ENCODE measurements at places on chromosomes 7 and 10.

DNA sequence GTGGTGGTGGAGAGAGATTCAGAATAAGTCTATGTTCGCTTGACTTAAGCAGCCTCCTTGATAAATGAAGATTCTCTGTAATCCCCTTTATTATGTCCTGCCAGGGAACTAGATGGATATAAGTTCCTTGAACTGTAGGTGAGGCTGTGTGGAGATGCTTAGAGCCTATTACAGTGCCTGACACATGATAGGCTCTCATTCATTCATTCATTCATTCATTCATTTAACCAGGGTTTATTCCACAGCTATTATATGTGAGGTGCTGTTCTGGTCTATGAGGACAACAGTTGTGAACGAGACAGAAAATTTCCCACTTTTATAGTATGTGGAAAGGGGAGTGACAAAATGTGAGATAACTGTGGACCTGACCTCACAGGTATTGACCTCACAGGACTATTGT lies 105.6 kb downstream of the ARID5B start:
- peaks cover 23% of the 10 kb centered on the region for H3K36me3 ChIP-seq
- no peak for DNase-seq
- H3K4me1 ChIP-seq, result no peaks in the 10 kb centered on the region
- no peak overlapping the region for H3K4me3 ChIP-seq
- no peaks in the 10 kb centered on the region for H3K27me3 ChIP-seq

GRCh38 chr10:86372784-86373239 lies 6.2 kb upstream of the GRID1 start:
- H3K27ac ChIP-seq, result no peak overlapping the region
- no peaks in the 10 kb centered on the region for H3K36me3 ChIP-seq
- H3K27me3 ChIP-seq, result peaks cover 47% of the 10 kb centered on the region
- H3K4me1 ChIP-seq, result peaks cover 13% of the 10 kb centered on the region
- H3K4me3 ChIP-seq, result no peak overlapping the region
- no peak for DNase-seq

GRCh38 chr10:52908478-52908877 lies 135.9 kb upstream of the MBL2 start:
- no peaks in the 10 kb centered on the region for H3K27me3 ChIP-seq
- H3K27ac ChIP-seq, result no peak overlapping the region
- no peaks in the 10 kb centered on the region for H3K36me3 ChIP-seq
- no peak overlapping the region for H3K4me3 ChIP-seq
- no peak for DNase-seq

DNA sequence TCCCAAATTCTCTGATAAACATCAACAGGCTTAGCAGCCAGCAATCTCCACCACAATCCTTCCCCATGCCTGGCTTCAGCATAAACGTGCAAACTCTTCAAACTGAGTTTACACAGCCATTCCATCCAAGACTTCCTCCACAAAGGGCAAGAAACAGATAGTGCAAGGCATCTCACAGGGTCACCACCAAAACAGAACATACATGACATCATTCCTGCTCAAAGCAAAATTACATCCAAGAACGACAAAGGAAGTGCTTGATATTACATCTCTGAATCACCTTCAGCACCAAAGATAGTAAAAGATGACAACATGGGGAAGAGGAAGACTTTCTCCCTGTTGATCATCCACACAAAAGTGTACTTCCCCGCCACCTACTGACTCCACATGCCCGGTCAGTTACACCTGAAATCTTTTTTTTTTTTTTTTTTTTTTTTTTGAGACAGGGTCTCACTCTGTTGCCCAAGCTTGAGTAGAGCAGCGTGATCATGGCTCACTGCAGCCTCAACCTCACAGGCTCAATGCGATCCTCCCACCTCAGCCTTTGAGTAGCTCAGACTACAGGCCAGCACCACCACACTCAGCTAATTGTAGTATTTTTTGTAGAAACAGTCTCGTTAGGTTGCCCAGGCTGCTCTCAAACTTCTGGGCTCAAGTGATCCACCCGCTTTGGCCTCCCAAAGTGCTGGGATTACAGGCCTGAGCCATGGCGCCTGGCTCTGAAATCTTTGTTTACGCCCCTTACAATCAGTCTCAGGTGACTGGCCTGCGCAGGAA lies 127.5 kb downstream of the PARD3 start:
- DNase-seq, result no peak
- no peaks in the 10 kb centered on the region for H3K27me3 ChIP-seq
- H3K4me1 ChIP-seq, result no peaks in the 10 kb centered on the region
- H3K4me3 ChIP-seq, result no peak overlapping the region
- no peak overlapping the region for H3K27ac ChIP-seq
- no peaks in the 10 kb centered on the region for H3K36me3 ChIP-seq

- no peaks in the 10 kb centered on the region for H3K36me3 ChIP-seq
- no peak overlapping the region for H3K27ac ChIP-seq
- no peaks in the 10 kb centered on the region for H3K4me1 ChIP-seq
Measured at GRCh38 chr7:155584261-155584660, 37.9 kb upstream of the CNPY1 start.

DNA sequence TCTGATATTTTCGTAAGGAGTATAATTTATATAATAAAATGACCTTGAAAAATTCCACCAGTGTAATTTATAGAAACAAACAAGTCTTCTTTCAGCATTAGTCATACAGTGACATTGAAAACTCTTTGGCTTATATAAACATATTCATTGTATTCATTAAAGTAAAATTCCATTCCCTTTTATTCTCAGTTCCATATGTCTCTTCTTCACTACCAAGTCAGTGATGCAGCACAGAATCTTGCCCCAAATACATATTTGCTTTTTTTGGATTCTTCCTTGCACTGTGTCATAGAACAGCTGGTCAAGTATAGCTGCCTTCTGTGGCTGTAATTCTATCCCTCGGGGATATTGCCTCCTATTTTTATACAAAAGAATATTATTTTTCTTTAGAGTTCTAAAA lies 884.5 kb upstream of the POT1 start:
- no peak for DNase-seq
- H3K4me3 ChIP-seq, result no peak overlapping the region
- H3K27ac ChIP-seq, result no peak overlapping the region
- no peaks in the 10 kb centered on the region for H3K27me3 ChIP-seq
- no peaks in the 10 kb centered on the region for H3K4me1 ChIP-seq

DNA sequence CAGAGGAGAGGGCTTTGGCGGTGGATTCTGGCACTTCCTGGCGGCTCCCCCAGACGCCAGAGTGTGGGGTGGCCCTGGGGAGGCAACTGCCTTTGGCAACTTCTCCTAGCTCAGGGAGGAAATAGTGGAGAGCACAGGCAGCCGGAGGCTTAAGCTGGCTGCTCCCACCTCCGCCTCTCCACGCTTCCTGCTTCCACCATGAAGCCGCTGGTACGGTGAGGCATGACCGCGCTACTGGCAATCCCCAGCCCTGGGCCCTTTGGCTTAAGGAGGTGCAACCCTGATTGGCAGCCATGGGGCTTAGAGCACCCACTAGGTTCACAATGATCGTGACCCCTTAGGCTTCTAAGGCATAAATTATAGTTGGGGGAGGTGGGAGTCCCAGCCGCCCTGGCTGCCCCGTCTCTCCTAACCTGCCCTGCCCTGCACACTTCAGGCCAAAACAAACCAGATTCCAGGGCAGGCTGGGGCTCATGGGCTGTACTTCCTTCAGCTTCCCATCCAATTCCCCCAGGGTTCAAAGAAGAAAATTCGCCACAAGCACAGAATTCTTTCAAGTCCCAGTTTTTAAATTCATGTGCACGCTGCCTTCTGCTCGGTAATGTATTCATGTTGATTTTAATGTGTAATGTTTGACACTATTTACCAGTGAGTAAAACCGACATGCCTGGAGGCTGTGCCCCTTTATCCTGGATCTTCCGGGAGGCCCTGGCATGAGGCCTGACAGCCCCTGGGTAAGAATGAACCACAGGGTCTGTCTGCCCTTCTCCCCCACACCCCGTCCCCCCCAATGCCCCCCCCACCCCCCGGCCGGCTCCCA lies 90.7 kb upstream of the LRRC4 start:
- H3K27me3 ChIP-seq, result no peaks in the 10 kb centered on the region
- no peak overlapping the region for H3K4me3 ChIP-seq
- no peaks in the 10 kb centered on the region for H3K36me3 ChIP-seq
- H3K4me1 ChIP-seq, result peaks cover 2% of the 10 kb centered on the region
- no peak overlapping the region for H3K27ac ChIP-seq
- DNase-seq, result no peak

GRCh38 chr10:23951841-23952240 lies 257.1 kb upstream of the KIAA1217 start:
- H3K4me3 ChIP-seq, result no peak overlapping the region
- H3K4me1 ChIP-seq, result no peaks in the 10 kb centered on the region
- DNase-seq, result no peak
- H3K36me3 ChIP-seq, result no peaks in the 10 kb centered on the region
- no peak overlapping the region for H3K27ac ChIP-seq

DNA sequence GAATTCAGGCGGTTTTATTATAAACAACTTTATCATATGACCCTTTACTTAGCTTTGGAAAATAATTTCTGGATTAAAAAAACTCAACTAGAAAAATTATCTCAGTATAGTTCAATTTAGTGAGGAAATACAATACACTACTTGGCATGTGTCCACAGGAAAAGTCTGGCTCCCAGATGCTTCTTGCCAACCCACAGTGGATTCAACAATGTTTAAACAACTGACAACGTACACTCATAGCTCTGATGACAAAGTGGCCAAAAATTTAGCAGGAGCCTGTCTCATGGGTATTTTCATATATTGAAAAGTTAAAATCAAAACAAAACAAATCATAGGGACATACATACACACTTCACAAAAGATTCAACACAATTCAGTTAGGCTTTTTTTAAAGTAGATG lies 158.8 kb downstream of the SKAP2 start:
- no peaks in the 10 kb centered on the region for H3K36me3 ChIP-seq
- H3K27me3 ChIP-seq, result no peaks in the 10 kb centered on the region
- no peak overlapping the region for H3K27ac ChIP-seq
- H3K4me1 ChIP-seq, result no peaks in the 10 kb centered on the region
- DNase-seq, result no peak

GRCh38 chr7:110534241-110534931 lies 556.5 kb upstream of the LRRN3 start:
- no peaks in the 10 kb centered on the region for H3K4me1 ChIP-seq
- no peaks in the 10 kb centered on the region for H3K27me3 ChIP-seq
- no peak for DNase-seq
- H3K4me3 ChIP-seq, result no peak overlapping the region
- H3K36me3 ChIP-seq, result no peaks in the 10 kb centered on the region

- no peaks in the 10 kb centered on the region for H3K27me3 ChIP-seq
- no peaks in the 10 kb centered on the region for H3K4me1 ChIP-seq
- no peaks in the 10 kb centered on the region for H3K36me3 ChIP-seq
- H3K4me3 ChIP-seq, result no peak overlapping the region
Measured at GRCh38 chr10:60808036-60808435, 29.8 kb downstream of the CDK1 start.

DNA sequence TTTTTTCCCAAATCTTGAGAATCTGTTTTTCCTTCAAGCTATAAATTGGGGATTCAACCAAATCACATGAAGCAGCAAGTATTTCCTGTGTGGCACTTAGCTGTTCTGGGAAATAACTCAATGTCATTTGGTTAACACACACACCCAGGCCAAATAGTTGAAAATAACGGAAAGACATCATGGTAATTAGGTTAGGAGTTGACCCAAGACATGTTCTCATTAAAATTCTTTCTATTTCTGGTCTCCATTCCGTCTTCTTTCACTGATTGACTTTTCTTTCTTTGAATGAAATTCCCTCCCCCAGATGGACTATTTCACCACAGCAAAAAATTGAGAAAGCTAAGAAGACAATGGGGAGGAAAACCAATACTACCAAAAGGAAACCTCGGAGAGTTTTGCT lies 30.5 kb downstream of the NRP1 start:
- H3K27me3 ChIP-seq, result no peaks in the 10 kb centered on the region
- no peak overlapping the region for H3K4me3 ChIP-seq
- H3K27ac ChIP-seq, result no peak overlapping the region
- no peak for DNase-seq

GRCh38 chr10:44322137-44322536 lies 62.8 kb downstream of the CXCL12 start:
- no peak for DNase-seq
- no peak overlapping the region for H3K4me3 ChIP-seq
- H3K4me1 ChIP-seq, result no peaks in the 10 kb centered on the region
- H3K27me3 ChIP-seq, result no peaks in the 10 kb centered on the region
- H3K36me3 ChIP-seq, result no peaks in the 10 kb centered on the region

GRCh38 chr10:11344550-11344949 lies 266.9 kb downstream of the USP6NL start:
- no peak for DNase-seq
- no peak overlapping the region for H3K27ac ChIP-seq
- peaks cover 8% of the 10 kb centered on the region for H3K4me1 ChIP-seq
- no peaks in the 10 kb centered on the region for H3K27me3 ChIP-seq
- H3K4me3 ChIP-seq, result no peak overlapping the region

DNA sequence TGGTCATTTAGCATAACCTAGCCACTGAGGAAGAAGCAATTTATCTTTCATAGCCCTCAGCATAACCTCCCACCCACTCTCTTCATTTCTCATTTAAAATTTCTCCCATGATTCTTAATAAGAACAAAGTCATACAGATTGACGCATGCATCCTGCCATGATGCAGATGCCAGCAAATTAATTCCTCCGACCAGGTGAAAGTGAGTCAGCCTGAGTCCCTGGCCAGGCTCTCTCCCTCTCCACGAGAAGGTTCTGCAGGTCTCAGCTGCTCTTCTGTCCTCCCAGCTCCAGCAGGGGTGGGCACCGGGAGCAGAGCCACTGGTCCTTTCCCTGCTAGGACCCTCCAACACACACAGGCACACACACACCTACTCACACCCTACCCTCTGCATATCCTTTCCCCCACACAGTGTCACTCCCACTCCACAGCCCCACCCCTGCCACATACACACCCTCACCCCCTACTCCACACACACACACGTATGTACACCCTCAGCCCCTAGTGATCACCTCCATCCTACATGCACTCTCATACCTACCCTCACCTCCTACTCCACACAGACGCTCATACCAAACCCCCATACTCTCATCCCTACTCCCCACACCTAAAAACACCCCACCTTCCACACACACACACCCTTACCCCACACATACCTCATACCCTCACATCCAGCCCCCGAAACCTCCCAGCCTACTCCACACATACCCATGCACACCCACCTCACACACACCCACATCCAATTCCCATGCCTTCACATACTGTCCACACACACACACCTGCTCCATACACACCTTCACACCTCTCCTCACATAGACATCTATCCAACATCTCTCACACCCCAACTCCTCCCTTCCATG lies 78.0 kb downstream of the FAM13C start:
- DNase-seq, result no peak
- H3K27ac ChIP-seq, result no peak overlapping the region
- H3K4me1 ChIP-seq, result no peaks in the 10 kb centered on the region
- H3K27me3 ChIP-seq, result no peaks in the 10 kb centered on the region
- H3K4me3 ChIP-seq, result no peak overlapping the region
- H3K36me3 ChIP-seq, result no peaks in the 10 kb centered on the region

GRCh38 chr10:114845978-114846693 lies 24.6 kb downstream of the FHIP2A start:
- no peaks in the 10 kb centered on the region for H3K27me3 ChIP-seq
- DNase-seq, result no peak
- H3K36me3 ChIP-seq, result peaks cover 77% of the 10 kb centered on the region
- H3K4me1 ChIP-seq, result no peaks in the 10 kb centered on the region
- H3K27ac ChIP-seq, result no peak overlapping the region
- H3K4me3 ChIP-seq, result no peak overlapping the region

GRCh38 chr10:11407939-11408338 lies 203.5 kb downstream of the USP6NL start:
- no peak for DNase-seq
- H3K4me3 ChIP-seq, result no peak overlapping the region
- H3K36me3 ChIP-seq, result no peaks in the 10 kb centered on the region
- H3K27ac ChIP-seq, result no peak overlapping the region
- no peaks in the 10 kb centered on the region for H3K27me3 ChIP-seq
- H3K4me1 ChIP-seq, result peaks cover 53% of the 10 kb centered on the region

Data from CD4-positive, alpha-beta T cell (primary cell).